Stimulated activated CD4-positive, alpha-beta T cell treated with anti-CD3 and anti-CD28 coated beads, Interleukin-12 subunit alpha, Interleukin-12 subunit beta, amount 100 ng/mL, for 4 hours (primary cell): ENCODE measurements at places on chromosomes 7 and 10.

GRCh38 chr7:17907014-17907413 lies 33.3 kb downstream of the SNX13 start:
- DNase-seq, result no peak

DNA sequence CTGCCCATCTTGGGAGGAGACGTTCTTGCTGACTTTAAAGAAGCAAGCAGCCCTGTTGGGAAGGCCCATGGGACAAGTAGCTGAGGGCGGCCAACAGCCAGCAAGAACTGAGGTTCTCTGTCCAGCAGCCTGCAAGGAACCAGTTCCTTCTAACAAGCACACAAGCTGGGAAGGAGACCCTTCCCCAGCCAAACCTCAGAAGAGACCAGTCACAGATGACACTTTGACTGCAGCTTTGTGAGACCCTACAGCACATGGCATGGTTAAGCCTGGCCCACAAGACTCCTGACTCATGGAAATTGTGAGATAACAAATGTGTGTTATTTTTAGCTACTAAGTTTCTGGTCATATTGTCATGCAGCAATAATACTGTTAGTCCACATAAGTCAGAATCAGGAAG lies 99.9 kb downstream of the PRLHR start:
- no peak for DNase-seq

GRCh38 chr7:115662120-115662519 lies 368.4 kb downstream of the TFEC start:
- no peak for DNase-seq

DNA sequence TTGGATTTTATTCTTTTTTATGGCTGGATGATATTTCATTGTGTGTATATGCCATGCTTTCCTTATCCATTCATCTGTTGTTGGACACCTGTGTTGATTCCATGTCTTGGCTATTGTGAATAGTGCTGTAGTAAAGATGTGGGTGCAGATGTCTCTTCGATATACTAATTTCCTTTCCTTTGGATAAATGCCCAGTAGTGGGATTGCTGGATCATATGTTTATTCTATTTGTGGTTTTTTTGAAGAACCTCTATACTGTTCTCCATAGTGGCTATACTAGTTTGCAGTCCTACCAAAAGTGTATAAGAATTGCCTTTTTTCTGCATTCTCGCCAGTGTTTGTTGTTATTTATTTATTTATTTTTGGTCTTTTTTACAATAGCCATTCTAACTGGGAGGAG lies 159.8 kb downstream of the WNT2 start:
- no peak for DNase-seq

- no peak for DNase-seq
These were observed 2.9 kb upstream of the JAKMIP3 start for GRCh38 chr10:132062641-132063390.

DNA sequence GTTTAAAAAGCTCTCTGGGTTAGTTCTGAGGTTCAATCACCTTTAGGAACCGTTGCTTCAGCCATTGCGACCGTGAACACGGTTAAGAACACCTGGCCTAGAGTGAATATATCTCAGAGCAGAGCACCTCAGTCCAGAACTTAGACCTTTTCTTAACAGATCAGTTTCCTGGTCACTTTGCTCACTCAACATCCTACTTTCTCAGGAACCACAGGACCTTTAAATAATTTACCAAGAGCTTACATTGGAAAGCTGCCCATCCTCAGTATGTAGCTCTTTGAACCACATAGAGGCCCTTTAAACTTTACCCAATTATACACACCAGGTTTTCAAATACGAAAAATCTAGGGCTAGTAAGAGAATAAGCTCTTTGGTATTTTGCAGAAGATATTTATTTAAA lies 153.2 kb downstream of the NRBF2 start:
- DNase-seq, result no peak

DNA sequence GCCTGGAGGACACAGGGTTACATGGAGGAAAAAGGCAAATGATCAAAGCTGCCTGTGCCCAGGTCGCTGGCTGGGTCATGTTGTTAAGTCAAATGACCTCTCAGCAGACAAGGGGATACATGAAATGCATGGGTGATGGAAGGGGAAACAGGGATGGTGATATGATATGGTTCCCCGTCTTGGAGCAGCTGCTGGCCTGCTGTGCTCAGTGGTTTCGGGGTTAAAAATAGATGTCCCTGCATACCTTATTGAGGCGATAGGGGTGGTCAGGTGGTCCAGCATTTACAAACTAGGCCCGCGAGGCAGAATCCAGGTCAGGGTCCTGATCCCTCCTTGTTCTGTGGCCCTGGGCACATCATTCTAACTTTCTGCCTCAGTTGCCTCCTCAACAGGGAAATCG lies 157.2 kb downstream of the PRPF18 start:
- no peak for DNase-seq
